ENCODE measurements at places on chromosomes 7 and 10.

DNA sequence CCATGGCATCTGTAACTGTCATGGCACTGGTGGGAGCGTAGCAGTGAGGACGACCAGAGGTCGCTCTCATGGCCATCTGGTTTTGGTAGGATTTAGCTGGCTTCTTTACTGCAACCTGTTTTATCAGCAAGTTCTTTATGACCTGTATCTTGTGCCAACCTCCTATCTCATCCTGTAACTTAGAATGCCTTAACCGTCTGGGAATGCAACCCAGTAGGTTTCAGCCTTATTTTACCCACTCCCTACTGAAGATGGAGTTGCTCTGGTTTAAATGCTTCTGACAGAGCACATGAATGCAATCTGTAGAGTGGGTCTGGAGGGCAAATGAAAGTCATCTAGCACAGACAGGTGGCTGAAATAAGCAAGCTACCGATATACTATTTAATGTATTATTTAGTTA lies 55.3 kb upstream of the OPN4 start:
- no peak for DNase-seq

- no peak for DNase-seq
These were observed 11.9 kb upstream of the LMOD2 start for GRCh38 chr7:123643495-123644441.

GRCh38 chr10:59255463-59255862 lies 79.0 kb downstream of the PHYHIPL start:
- no peak for DNase-seq

DNA sequence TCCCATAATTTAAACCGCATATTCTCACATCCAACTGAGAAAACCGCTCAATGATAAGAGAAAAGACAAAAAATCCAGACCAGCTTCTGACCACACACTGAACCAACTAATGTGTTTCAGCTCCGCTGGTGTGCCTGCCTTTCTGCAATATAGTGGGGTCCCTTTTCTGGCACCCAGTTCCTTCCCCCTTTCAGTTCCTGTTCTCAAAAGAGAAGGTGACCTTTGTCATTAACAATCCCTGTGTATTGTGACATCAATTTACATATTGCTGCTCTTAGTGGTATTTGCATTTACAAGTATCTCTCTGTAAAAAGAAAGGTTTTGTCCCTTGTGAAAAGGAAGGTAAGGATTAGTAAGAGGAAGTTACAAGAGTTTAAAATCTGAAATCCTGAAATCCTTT lies 1.4 kb downstream of the PPP1R17 start:
- peak; percentile 5 for DNase-seq

DNA sequence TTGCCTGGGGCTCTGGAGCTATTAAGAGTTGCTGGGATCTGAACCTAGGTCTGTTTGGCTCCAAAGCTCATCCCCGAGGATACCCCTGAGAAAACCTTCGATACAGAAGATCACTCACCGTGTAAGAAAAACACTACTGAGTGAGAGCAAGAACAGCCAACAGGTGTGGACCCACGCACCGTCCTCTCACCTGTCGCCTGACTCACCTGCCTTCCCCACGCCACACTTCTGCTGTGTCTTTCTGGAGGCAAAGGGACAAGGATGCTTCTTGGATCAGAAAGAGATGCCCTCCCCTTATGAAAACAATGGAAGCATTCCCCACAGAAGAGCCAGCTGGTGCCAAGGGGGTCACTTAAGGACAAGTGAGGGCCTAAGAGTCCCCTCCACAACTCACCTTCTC lies 46.7 kb downstream of the COL13A1 start:
- DNase-seq: no peak

GRCh38 chr10:14617852-14618251 lies 156.8 kb downstream of the FAM107B start:
- no peak for DNase-seq

DNA sequence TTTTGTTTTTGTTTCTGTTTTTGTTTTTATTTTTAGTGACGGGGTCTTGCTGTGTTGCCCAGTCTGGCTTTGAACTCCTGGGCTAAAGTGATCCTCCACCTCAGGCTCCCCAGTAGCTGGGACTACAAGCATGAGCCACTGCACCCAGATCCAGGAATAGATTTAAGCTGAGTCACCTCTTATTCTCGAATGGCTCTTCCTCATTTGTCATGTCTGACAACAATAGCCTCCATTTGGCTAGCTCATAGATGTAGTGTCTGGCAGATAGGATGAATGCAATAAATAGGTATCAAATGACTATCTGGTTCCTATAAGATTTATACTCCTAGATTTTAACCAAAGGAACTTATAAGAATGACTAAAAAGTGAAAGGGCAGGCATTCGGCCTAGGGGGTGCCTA lies 172.9 kb downstream of the TMEM26 start:
- DNase-seq: no peak

- no peak for DNase-seq
These were observed 397.8 kb downstream of the EXOC4 start for GRCh38 chr7:133650487-133651300.

DNA sequence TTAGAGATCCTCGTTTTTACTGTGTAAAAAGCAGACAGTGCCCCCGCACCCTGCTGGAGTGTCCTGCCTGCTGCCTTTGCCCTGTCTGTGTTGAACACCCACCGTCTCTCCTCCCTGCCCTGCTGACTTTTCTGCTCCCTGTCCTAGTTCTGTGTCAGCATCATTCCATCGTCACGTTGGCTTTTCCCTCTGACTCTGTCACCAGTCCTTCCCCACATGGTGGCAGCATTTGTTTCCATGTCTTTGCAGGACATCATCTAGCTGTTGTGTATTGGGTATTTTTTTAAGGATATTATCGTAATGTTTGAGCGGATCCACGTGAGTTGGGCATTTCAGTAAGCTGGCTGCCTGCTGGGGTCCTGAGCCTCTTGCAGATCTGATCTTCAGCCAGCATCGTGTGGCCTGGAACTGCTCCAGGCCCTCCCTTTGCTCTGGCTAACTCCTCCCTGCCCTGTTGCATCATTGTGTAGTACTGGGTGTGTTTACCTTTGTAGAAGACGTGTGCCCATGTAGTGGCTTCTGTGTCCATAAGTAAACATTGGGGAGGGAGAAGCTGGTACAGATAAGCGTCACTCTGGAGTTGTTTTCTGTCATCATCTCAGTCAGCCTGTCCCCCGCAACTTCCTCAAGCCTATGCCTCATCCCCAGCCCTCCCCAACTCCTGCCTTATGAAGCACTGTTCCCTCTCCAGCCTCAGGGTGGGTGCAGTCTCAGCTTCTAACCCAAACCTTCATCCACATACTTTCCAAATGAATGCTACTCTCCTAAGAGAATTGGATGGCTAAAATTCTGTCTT lies 44.3 kb downstream of the TRRAP start:
- DNase-seq: no peak

DNA sequence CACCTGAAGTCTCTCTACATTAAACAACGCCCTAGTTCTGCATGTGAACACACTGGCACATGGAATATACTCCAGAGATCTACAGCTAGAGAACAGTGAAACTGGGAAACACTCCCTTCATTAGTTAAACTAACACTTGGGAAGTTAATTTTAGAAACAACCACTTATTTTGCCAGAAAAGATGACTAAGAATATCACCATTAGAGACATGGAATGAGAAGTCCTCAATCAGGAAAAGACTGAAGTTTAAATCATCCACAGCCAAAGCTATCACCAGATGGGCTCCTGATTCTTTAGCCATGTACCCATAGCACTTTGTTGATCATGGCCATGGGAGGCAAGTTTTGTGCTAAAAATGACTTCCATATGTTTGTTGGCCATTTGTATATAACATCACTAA lies 719.5 kb downstream of the KCNMA1 start:
- DNase-seq: no peak

- no peak for DNase-seq
These were observed 10.5 kb downstream of the SEMA3C start for GRCh38 chr7:80908360-80908797.

DNA sequence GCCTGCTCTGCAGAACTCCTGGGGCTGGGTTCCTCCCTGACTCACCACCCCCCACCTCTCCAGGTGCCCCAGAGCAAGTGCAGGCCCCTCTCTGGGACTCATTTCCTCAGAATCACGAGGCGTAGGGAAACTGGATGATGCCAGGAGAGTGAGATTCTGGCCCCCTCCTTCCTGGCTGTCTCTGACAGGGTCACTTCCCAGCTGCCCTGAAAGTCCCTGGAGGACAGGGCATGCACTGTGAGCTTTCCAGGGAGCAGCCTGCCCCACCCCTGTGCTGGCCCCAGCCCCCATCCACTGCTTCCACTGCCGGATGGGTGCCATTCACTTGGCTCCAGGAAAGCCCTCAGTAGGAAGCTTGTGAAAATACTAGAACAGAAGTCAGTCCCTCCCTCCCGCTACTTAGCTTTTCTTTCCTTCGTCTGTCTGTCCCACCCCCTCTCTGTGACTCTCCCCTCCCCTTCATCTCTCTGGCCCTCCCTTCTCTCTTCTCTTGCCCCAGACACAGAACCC lies 10.4 kb downstream of the TACR2 start:
- no peak for DNase-seq

- no peak for DNase-seq
These were observed 372.6 kb downstream of the LRMDA start for GRCh38 chr10:75803816-75804552.

DNA sequence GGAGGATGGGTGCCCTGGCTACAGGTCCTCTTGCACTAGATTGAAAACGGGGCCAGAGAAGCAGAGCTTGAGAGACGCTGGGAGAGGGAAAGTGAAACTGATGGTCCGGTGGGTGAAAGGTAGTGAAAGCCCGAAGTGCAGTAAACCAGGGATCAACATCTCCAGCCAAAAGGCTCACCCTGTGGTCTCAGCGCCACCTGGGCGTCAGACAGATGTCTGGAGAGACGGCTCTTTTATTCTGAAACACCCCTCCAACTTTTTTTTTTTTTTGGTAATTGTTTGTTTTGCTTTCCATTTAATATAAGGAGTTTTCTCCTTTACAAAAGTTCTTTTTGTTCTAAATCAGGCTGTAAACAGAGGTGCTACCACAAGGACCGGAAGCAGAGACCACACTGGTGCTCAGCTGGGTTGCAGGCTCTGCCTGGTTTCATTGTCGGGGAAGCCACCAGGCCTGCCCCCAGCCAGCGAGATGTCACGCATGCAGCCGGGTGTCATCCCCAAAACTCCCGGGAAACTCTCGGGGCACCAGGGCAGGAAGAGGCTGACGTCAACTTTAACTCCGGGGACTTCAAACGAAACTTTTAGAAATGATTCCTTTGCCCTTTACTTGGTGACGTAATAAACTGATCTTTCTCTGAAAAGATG lies 11.2 kb downstream of the IL2RA start:
- DNase-seq: peak; percentile 95

GRCh38 chr10:112904000-112904399 lies 46.0 kb upstream of the TCF7L2 start:
- no peak for DNase-seq

DNA sequence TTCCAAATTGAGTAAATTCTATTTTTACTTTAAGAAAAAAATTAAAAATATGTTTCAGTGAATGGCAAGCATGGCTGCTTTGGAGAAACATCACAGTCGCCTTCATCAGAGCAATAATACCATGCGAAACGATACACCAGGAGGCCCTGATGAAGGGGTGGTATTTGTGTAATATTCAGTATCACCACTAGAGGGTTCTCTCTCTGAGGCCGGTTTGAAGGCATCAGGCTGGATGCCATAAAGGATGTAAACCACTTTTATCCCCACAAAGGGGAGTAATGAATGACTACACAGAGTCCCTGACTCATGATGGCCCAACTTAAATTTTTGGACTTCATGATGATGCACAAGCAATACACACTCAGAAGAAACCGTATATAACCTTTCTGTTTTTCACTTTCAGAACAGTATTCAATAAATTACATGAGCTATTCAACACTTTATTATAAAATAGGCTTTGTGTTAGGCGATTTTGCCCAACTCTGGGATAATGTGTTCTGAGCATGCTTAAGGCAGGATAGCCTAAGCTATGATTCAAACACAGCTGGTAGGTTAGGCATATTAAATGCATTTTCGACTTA lies 95.5 kb downstream of the PPP1R17 start:
- peak; percentile 6 for DNase-seq

GRCh38 chr10:131311402-131311660 lies 190 bp downstream of the TCERG1L start:
- no peak for DNase-seq

- no peak for DNase-seq
These were observed 457.6 kb downstream of the SEMA3D start for GRCh38 chr7:84729284-84729683.

DNA sequence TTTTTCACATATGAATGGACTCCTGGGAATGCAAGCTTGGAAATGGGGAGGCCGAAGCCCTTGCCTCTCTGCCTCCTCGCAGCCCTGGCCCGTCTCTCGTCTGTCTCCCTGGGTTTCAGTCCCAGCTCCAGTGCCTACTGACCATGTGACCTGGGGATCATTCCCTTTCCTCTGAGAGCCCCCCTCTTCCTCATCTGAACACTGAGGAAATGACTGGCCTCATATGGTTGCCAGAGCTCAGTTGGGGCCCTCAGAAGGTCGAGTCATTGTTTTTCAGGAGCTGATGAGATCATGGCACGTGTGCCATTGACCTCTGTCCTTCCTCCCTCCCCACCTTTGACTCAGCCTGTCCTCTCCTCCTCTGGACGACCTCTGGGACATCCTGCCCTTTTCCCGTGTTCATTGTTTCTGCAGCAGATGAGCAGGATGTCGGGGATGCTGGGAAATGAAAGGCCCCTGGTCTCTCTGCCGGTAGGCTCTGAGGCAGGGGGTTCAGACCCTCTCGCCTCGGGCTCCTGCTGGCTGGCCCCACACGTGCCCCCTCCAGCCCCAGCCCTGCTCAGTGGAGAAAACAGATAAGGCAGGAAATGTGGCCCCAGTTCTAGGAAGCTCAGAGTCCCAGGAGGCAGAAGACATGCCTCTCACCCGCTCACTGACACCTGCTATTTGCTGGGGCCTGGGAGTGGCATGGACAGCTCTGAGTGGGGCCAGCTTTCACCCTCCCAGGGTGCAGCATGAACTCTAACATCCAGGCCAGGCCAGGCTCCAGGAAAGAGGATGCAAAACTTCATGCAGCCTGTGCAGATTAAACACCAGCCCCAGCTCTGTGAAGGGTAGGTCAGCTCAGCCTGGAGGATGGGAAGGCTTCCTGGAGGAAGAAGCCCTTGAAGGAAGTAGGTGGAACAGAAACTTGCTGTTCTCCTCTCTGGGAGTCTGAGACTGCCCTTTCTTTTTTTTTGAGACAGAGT lies 8.3 kb upstream of the PPP1R35 start:
- DNase-seq: no peak

Data from CD4-positive, alpha-beta T cell treated with Interleukin-2 at 100 ng/mL for 4 hours (primary cell).